ENCODE measurements at places on chromosomes 2 and 18. TPM values are rescaled to one million over a fixed set of nuclear protein-coding genes. Genes with fewer than 3 reads are reported as not detected.

DNA sequence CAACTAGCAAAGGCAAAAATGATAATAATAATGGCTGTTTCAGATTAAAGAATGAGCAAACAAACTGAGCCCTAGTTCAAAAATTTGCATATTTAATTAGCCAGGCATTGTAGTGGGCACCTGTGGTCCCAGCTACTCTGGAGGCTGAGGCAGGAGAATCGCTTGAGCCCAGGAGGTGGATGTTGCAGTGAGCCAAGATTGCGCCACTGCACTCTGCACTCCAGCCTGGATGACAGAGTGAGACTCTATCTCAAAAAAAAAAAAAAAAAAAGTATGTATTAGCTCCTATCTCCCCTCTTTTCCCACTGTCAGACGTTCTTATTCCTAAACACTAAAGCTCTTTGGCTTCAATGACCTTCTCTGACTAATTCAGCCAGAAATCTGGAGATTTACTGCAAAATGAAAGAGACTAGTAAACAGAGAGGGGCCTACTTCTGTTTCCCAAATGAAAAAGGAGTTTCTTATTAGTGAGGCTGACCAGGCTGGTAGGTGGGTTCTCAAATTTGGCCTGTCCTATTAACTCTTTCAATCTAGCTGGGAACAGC is 3.9 kb upstream of the SRBD1 start:
- no peak for DNase-seq

GRCh38 chr2:222861411-222862105 is 722 bp downstream of the ACSL3 start:
- no peak for DNase-seq

DNA sequence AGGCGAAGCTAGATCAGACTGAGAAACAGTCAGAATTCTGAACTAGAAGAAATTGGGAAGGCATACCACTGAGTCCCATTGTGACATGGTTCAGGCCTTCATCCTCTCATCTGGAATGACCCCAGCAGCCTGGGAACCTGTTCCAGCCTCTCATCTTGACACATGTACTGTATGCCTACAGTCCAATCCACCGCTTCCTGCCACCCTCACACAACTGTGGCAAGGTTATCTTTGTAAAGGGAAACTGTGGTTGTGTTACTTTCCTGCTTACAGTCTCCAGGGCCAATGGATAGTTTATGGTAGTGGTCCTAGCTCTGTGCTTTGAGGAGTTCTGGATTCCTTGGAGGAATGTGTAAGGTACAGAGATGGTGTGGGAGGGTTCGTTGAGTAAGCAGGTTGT is 296.9 kb upstream of the TRIB2 start:
- DNase-seq, result no peak

GRCh38 chr2:65818873-65819451 is 386.6 kb upstream of the SPRED2 start:
- no peak for DNase-seq

- no peak for DNase-seq
Measured at GRCh38 chr2:68771211-68771751, 36.7 kb downstream of the ARHGAP25 start.

The TWIST2 gene
- total RNA-seq, result not detected

- DNase-seq, result no peak
Measured at GRCh38 chr2:126221506-126221905, 434.5 kb upstream of the GYPC start.

- DNase-seq, result no peak
Measured at GRCh38 chr18:57771193-57771592, 31.9 kb downstream of the ATP8B1 start.

DNA sequence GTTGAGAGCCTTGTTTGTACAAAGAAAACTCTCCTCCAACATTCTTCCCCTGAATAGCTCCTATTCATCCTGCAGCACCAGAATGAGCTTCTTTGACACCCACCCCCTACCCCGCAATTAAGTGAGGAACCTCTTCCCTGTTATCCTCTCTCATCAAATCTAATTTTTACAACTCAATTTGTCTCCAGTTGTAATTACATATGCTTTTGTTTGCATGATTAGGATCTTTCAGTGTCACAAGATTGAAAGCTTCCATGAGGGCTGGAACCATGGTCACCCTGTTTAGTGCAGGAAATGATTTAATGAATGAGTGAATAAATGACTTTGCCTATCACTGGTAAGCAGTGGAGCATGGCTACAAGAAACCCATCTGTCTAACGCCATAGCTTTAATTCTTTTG is 334.6 kb upstream of the KLHL29 start:
- DNase-seq, result no peak

The EFHD1 gene
- total RNA-seq, result 0.52 TPM

The C2orf78 gene
- total RNA-seq, result 1.5 TPM

All from HCT116 (cell line).